Astrocyte (in vitro differentiated cells and primary cell): ENCODE measurements at places on chromosomes 13 and 19. TPM values are rescaled to one million over a fixed set of nuclear protein-coding genes. Genes with fewer than 3 reads are reported as not detected.

DNA sequence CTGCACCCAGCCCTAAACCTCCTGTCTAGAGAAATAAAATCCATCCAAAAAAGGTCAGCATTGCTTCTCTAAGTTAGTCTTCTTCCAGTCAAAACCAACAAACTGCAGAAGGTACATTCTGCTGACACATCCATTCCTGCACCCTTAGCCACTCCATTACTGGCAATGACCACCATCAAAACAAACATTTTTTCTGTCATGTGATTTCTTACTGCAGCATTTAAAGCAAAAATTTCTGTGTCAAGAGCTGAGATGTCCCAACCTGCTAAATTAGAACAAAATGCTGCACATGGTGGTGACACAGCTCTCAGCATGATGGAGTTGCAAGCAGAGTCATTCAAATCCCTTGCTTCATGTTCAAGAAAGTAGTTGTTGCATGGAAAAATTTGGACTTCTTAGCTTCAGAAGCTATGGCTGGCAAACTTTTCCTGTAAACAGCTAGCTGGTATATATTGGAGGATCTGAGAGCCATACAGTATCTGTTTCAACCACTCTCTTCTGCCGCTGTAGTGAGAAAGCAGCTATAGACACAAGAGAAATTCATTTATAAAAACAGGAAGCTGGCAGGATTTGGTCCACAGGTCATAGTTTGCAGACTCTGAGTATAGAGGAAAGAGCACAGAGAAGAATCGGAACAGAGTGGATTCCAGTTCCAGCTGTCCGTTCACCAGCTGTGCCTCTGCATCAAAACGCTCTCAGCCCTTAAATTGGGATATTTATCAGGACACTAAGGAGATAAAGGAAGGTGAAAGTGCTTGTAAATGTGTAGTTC is 17.4 kb downstream of the RUBCNL start:
- H3K4me3 ChIP-seq: no peak overlapping the region
- H3K36me3 ChIP-seq: no peaks in the 10 kb centered on the region
- no peaks in the 10 kb centered on the region for H3K27me3 ChIP-seq

DNA sequence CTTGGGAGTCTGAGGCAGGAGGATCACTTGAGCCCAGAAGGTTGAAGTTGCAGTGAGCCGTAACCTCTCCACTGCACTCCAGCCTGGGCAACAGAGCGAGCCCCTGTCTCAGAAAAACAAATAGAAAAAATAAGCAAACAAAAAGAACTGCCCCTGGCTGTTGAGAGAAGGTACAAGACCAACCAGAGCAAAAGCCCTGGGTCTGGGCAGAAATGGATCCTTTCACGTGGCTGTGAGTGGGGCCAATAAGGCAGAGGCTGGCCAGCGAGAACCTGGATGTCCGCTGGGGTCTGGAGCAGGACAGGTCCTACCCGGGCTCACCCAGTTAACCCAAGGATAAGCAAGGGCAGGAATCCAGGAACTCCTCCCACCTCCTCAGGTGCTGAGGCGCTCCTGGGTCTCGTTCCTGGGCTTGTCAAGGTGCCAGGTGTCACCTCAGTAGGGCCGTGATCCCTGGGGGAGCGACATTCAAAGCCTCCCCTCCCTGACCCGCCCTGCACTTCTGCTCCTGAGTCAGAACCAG is 4.7 kb upstream of the SLC5A5 start:
- no peaks in the 10 kb centered on the region for H3K4me1 ChIP-seq
- peaks cover 32% of the 10 kb centered on the region for H3K27me3 ChIP-seq
- DNase-seq: no peak

DNA sequence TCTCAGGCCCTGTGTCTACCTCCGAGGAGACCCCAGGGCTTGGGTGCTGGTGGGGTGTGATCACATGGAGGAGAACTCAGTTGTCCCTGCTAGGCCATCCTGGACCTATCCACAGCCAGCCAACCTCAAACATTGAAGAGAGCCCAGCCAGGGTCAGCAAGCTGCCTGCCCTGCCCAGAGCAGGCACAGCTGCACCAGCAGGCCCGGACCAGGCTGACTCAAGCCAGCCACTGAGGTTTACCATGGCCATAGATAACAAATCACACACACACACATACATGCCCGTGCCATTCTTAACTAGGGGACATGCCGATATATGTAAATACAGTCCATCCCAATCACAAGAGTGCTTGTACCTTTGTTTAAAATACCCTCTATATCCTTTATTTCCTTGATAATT is 8.1 kb downstream of the ARHGEF7 start:
- H3K27me3 ChIP-seq: peaks cover 2% of the 10 kb centered on the region
- H3K36me3 ChIP-seq: no peaks in the 10 kb centered on the region
- no peak for DNase-seq
- no peak overlapping the region for H3K27ac ChIP-seq
- no peaks in the 10 kb centered on the region for H3K4me1 ChIP-seq
- no peak overlapping the region for H3K4me3 ChIP-seq

GRCh38 chr19:47109541-47110375 is 3.8 kb downstream of the ZC3H4 start:
- H3K4me1 ChIP-seq: peaks cover 49% of the 10 kb centered on the region
- peak overlapping the region; percentile 100 for H3K27ac ChIP-seq
- peak overlapping the region; percentile 90 for H3K4me3 ChIP-seq
- peak; percentile 42 for DNase-seq

Gene ZNF223
- 3.5 and 4.1 TPM in 2 replicates for total RNA-seq

DNA sequence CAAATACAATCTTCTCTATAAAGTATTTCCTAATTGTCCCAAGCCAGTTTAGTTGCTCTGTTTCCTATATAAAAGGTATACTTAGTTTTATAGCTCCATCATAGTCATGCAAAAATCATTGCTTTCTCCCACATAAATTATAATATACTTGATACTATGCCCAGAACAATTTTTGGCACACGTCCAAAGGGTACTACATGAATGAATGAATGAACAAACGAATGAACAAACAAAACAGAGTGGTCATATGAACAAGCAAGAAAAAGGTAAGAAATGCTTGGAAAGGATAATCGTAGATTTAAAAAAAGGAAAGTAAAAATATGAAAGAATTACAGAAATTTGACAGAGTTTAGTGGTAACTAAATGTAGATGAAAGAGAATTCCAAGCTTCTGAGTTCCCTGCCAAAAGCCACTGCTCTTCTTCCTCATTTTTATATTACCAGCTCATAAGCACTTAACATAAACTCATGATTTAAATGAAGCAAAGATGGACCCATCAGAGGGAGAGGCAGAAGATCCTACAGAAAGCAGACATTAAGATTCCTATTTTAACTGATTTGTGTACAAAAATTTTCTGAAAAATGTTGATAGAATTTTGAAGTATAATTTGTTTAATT is 123.2 kb downstream of the ENOX1 start:
- no peaks in the 10 kb centered on the region for H3K27me3 ChIP-seq
- DNase-seq: peak; percentile 39
- H3K36me3 ChIP-seq: no peaks in the 10 kb centered on the region
- H3K27ac ChIP-seq: no peak overlapping the region
- H3K4me3 ChIP-seq: no peak overlapping the region

Gene DGKH
- total RNA-seq: 16.4 and 19.2 TPM in 2 replicates

DNA sequence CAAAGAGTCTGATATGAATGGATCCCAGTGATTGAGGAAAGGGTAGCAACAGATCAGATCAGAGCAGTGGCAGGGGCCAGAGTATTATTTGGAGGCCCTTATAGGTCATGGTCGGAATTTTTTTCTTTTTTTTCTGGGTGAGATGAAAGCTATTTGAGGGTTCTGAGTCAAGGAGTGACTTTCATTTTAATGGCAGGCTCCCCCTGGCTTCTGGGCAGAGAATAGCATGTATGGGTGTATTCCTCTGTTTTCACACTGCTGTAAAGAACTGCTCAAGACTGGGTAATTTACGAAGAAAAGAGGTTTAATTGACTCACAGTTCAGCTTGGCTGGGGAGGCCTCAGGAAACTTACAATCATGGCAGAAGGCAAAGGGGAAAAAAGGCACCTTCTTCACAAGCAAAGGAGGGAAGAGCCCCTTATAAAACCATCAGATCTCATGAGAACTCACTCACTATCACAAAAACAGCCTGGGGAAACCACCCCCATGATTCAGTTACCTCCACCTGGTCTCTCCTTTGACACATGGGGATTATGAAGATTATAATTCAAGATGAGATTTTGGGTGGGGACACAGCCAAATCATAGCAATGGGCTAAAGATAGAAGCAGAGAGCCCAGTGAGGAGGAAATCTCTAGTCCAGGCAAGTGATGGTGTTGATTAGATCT is 3.0 kb upstream of the SLC6A16 start:
- no peaks in the 10 kb centered on the region for H3K4me1 ChIP-seq
- H3K36me3 ChIP-seq: no peaks in the 10 kb centered on the region
- DNase-seq: no peak
- no peak overlapping the region for H3K27ac ChIP-seq
- no peak overlapping the region for H3K4me3 ChIP-seq

DNA sequence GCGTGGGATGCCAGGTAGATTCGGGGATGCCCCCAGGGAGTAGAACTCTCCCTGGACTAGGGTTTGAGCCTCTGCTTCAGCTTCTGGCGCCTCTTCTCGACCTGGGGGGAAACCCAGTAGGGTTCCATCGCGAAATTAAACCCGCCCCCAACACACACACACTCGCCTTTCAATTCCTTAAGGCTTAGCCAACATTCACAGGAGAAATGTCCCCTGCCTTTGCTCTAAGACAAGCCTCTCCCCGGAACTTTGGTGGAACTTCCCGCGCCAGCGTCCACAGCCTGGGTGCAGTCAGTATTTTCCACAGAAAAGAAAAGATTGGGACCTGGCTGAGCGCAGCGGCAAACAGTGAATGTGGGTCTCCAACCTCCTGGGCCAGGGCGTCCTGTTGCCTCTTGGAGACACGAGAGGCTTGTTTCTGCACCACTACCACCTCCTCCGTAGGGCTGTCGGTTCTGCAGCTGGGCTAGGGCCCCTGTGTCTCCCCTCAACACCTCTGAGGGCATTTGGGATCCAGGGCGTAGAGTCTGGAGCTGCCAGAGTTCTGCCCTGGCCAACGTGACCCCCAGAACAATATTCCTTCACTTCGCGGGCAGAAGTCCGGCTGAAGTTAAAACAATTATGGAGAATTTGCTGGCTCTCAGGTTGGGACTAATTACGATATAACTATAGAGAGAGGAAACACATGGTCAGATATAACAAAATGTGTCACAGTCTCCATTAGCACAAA is 3.2 kb downstream of the PDX1 start:
- no peak overlapping the region for H3K27ac ChIP-seq
- peaks cover 93% of the 10 kb centered on the region for H3K27me3 ChIP-seq
- H3K4me3 ChIP-seq: no peak overlapping the region
- DNase-seq: no peak
- H3K4me1 ChIP-seq: peaks cover 4% of the 10 kb centered on the region

Gene IZUMO2
- total RNA-seq: not detected in 2 replicates

- no peak overlapping the region for H3K27ac ChIP-seq
- DNase-seq: no peak
- no peaks in the 10 kb centered on the region for H3K27me3 ChIP-seq
- H3K4me1 ChIP-seq: peaks cover 19% of the 10 kb centered on the region
Observed at GRCh38 chr13:31631746-31632145, 107.6 kb upstream of the RXFP2 start.

Gene PPP2R1A
- total RNA-seq: 316 and 332 TPM in 2 replicates

Gene GFY
- total RNA-seq: not detected in 2 replicates

- no peak for DNase-seq
- H3K4me1 ChIP-seq: peaks cover 15% of the 10 kb centered on the region
- H3K27me3 ChIP-seq: no peaks in the 10 kb centered on the region
- peaks cover 2% of the 10 kb centered on the region for H3K36me3 ChIP-seq
Observed at GRCh38 chr19:38216785-38217641, 7.0 kb downstream of the DPF1 start.

- no peak overlapping the region for H3K4me3 ChIP-seq
- no peak overlapping the region for H3K27ac ChIP-seq
- H3K4me1 ChIP-seq: no peaks in the 10 kb centered on the region
- no peak for DNase-seq
- H3K27me3 ChIP-seq: no peaks in the 10 kb centered on the region
Observed at GRCh38 chr13:111486331-111486730, 165.9 kb downstream of the TEX29 start.

- H3K27ac ChIP-seq: no peak overlapping the region
- no peak overlapping the region for H3K4me3 ChIP-seq
- DNase-seq: no peak
- H3K36me3 ChIP-seq: no peaks in the 10 kb centered on the region
- no peaks in the 10 kb centered on the region for H3K4me1 ChIP-seq
Observed at GRCh38 chr19:50273821-50274220, 55.4 kb downstream of the KCNC3 start.

Gene WDR62
- total RNA-seq: 1.1 and 2.4 TPM in 2 replicates

DNA sequence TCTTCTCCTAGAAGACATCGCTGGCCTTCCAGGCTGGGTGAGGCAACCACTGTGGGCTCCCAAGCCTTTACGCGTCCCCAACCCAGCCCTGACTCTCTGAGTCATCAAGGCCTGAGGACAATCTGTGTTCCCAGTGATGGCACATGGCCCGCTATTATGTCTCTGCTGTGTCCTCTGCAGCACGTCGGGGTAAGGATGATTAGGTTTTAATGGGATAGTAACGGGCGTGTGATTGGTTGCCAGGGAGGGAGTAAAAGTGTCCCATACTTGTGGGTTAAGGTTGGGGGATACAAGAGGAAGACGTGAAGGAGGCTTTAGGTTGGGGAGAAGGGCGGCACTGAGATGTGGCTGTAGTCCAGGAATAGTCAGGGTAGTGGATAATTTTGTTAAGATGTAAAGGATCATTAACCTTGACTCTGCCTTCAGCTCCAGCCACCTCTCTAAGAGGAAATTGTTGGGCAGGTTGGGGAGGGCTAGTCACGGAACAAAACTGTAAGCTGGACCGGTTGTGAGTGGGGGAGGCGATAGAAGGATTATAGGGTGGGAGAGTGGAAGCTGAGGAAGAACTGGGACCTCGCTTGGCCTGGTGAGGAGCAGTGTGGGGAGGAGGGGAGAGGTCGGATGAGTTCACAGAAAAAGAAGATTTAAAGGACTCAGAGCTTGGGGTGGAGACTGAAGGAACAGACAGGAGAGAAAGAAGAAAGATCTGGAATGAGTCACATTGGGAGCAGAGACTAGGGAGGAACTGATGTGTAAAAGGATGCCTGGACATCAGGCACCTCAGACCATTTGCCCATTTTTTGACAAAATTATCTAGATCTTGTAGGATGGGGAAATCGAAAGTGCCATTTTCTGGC is 27.9 kb upstream of the IGFL1 start:
- DNase-seq: no peak
- H3K4me1 ChIP-seq: no peaks in the 10 kb centered on the region
- H3K4me3 ChIP-seq: no peak overlapping the region
- H3K27me3 ChIP-seq: peaks cover 26% of the 10 kb centered on the region

DNA sequence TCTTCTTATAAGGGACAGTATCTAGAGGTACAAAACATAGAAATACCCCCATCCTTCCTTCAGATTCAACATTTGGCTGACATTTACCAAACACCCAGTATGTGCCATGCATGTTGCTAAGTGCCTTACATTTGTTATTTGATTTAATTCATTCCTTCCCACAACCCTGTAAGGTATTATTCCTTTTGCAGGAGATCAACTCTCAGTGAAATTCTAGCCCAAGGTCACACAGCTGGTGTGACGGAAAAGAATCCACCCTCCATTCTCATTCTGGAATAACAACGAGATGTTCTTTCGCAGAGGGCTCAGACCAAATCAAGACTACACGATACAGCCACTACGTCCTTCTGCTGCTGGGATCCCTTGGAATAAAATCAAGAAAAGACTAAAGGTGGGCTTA is 67.8 kb downstream of the C13orf42 start:
- H3K27me3 ChIP-seq: no peaks in the 10 kb centered on the region
- H3K27ac ChIP-seq: no peak overlapping the region
- no peak for DNase-seq
- H3K4me3 ChIP-seq: no peak overlapping the region
- no peaks in the 10 kb centered on the region for H3K36me3 ChIP-seq
